ENCODE measurements at places on chromosomes 3 and 15.

DNA sequence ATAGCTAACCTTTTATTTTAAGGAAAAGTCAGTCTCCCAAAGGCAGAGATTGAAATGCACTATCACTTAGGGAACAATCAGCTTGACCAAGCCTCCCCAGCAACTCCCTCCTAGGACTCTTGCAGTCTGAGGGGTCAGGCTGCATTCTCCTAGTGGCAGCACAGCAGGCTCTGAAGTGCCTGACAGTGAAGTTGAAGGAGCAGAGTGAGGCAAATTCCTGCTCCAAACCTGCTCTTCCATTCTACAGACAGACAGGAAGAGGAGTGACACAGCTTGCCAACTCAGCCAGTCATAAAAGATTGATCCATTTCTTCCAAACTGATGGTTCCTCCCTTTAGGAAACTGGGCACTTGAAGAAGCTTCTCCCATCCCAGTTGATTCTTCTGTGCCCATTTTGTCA is 43.9 kb upstream of the SMAD3 start:
- no peak for DNase-seq

- no peak for DNase-seq
These were observed 67.9 kb upstream of the AKAP13 start for GRCh38 chr15:85312486-85312885.

- no peak for DNase-seq
These were observed 49.4 kb downstream of the KLF15 start for GRCh38 chr3:126307591-126308393.

DNA sequence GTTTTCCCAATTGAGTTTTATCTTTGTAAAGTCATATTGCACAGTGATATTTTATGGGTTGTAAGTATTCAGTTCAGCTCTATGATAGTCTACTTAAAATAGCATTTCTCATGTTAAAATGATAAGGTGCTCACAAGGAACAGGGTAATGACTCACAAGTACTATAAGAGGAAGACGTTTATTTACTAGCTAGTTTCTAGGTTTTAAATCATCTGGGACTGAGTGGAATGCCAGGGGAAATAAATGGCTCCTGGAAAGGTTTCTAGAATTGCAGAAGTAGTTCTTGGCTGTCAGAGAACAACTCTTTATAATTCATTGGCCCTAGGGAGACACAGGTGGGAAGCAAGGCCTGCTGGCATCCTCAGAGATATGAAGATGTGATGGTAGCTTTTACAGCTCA is 112.8 kb downstream of the CHDH start:
- DNase-seq = no peak

- no peak for DNase-seq
These were observed 32.2 kb downstream of the CRTAP start for GRCh38 chr3:33145901-33146580.

DNA sequence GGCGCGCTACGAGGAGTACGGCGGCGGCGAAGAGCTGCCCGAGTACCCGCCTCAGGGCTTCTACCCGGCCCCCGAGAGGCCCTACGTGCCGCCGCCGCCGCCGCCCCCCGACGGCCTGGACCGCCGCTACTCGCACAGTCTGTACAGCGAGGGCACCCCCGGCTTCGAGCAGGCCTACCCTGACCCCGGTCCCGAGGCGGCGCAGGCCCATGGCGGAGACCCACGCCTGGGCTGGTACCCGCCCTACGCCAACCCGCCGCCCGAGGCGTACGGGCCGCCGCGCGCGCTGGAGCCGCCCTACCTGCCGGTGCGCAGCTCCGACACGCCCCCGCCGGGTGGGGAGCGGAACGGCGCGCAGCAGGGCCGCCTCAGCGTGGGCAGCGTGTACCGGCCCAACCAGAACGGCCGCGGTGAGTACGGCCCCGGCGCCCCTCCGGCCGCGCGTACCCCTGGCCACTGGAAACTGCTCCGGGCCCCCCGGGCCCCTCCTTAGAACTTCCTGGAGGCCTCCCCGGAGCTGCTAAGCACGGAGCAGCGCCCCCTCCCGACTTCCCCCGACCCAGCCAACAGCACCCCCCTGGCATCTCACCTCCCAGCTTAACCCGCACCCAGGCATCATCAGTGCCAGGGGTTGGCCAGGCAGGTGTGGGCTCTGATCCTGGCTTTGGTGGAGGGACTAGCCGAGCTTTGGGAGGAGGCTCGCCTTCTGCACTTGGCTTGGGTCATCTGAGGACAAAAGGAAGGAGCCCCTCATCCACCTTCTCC is 1.4 kb downstream of the LOXL1 start:
- DNase-seq = no peak

GRCh38 chr3:57587905-57588304 is 9.2 kb downstream of the ARF4 start:
- DNase-seq = no peak

DNA sequence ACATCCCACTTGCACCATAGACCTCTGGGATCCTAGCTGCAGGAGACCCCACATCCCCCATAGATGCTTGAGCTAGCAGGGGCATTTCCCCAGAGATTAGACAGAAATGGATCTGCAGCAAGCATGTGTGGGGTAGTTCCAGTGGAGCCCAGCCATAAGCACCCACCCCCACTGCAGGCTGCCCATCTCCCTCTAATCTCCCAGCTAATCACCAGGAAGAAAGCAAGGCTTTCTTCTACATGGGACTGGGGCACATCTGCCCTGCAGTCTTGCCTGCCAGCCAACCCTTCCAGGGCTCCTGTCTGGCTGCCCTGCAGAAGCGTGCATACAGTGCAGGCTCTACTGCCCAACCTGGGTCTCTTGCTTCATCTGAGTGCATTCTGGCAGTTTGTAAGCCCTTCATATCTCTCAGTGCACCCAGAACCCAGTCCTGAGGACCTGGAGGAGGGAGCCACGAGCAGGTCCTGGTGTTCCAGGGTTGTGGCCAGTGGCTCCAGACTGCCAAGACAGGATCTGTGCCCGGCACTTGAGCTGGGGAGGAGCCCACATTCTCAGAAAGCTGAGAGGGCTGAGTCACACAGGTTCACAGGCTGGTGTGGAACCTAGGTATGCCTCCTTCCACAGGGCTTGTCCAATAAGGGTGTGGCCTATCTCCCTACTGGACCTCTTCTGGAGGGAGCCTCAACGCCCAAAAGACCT is 49.9 kb upstream of the IGSF11 start:
- no peak for DNase-seq

- DNase-seq = no peak
These were observed 61.4 kb downstream of the GLB1 start for GRCh38 chr3:33035596-33035995.

- DNase-seq = no peak
These were observed 242.0 kb upstream of the RGMA start for GRCh38 chr15:93330912-93331544.

DNA sequence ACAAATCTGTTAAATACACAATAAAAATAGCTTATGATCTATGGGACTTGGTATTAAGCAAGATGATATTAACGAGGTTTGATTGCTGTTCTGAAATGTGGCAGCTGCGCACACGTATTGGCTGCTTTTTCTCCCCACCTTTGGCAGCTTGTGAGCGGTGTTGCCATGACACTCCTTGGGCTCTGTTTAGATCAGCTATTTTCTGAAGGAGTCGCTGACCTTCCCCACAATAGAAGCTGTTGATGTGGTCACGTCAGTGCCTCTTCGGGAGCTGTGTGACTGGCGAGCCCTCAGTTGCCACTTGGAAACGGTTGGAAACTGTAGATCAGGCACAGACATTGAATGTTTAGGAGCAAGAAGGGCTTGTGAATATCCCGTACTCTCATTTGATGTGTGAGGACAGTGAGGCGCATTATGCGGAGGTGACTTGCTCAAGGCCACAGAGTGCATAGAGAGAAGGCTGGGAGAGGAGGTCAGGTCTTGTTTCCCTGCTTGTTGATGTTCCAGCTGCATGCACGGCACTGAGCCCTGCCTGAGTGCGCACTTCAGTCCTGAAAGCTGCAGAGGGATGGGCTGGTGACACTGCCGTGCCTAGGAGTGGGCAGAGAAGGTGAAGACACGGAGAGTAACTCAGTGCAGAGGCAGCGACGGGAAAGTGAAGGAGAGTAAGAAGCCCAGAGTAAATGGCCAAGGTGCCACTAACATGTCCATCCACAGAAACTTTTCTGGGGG is 198.4 kb downstream of the LPP start:
- no peak for DNase-seq

DNA sequence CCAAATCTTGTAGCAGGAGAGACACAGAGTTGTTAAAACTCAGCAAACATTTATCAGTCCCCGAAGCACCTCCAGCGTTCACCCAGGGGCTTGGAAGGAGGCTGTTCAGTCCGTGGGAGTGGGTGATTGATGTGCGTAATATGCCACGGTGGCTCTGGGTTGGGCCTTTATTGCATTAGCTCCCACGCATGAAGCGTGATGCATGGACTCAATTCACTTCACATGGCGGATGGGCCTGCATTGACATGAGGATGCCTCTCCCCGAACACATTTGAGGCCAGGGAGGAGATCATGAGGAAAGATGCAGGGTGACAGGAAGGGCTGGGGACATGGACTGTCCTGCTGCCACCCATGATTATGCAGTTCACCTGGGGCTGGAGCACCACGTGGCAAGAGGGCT is 126.5 kb downstream of the FAM43A start:
- DNase-seq = no peak
